ENCODE measurements at places on chromosomes 5 and 9.

- no peak for DNase-seq
These were observed 149.7 kb upstream of the COL5A1 start for GRCh38 chr9:134491856-134492255.

- no peak for DNase-seq
These were observed 242.7 kb downstream of the SYK start for GRCh38 chr9:91044354-91044753.

DNA sequence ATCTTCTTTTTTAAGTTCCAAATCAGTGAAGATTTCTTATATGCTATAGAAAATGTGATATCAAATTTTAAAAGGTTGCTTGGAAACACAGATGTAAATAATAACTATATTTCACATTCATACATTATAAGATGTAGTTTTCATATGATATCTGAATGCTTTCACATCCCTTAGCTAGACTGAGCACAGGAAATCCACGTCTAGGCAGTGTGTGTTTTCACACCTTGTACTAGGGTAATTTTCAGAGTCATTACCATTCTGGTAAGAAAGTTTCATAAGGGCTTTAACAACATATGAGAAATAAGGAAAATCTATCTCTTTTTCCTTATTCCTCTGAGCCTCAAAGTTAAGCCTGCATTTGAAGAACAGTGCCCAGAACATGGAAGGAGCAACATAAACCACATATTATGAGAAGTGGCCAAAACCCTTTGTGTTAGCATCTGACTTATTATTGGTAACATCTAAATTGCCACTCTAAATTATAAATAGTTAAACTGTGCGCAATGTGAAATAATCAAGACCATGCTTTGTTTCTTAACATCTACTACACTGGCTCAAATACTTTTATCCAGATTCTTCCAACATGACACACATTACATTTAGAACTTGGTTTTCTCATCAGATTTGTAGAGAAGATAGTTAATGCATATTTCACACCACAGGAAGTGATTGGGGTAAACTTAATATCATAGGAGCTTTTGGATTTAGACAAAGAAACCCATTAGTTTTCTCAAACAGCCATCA is 113.3 kb downstream of the PPP2R2B start:
- DNase-seq = no peak

GRCh38 chr5:131329286-131329560 is 65.4 kb downstream of the CDC42SE2 start:
- no peak for DNase-seq

DNA sequence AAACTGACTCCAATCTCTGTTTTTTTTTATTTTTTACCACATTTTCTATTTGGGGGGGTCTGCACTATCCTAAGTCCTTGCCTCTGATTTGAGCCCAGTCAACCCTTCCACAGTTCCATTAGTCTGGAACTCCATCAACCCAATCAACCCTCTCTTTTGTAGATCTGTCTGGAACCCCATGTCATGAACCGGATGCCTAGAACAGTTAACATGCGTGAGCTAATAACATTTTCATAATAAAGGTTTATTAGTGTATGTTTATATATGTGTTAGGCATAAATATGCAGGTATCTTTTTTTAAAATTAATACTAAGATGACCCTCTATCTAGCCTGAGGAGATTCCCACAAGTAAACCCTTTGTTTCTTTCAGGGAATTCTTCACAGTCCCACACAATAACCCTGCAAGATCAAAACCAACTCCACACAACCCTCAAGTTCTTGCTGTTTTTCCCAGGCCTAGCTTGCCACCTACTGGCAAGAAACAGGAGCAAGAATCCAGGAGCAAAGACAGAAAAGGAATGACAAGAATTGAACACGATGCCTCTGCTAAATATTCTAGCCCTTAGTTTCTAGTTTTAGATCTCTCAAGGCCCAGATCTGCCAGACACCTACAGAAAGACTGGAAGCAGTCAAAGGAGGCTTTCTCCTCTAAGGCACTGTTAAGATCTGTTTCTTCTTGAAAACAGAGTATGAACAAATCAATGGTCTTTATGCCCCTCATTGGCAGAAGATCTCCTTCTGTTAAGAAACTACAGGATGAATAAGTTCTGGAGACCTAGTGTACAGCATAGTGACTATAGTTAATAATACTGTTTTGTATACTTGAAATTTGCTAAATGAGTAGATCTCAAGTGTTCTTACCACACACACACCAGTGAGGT is 100.4 kb downstream of the TRIM36 start:
- peak; percentile 22 for DNase-seq

- DNase-seq = no peak
These were observed 121.8 kb upstream of the SPIN1 start for GRCh38 chr9:88266416-88266815.

GRCh38 chr9:22401671-22402070 is 45.0 kb upstream of the DMRTA1 start:
- no peak for DNase-seq

GRCh38 chr5:100706776-100707175 is 171.6 kb downstream of the FAM174A start:
- DNase-seq = no peak

- DNase-seq = no peak
These were observed 85.8 kb downstream of the CYFIP2 start for GRCh38 chr5:157351802-157352092.

- no peak for DNase-seq
These were observed 242.2 kb upstream of the TNC start for GRCh38 chr9:115360122-115360521.

- no peak for DNase-seq
These were observed 193.6 kb downstream of the SREK1 start for GRCh38 chr5:66337626-66338226.

- no peak for DNase-seq
These were observed 17.6 kb downstream of the DMXL1 start for GRCh38 chr5:119088438-119088837.

GRCh38 chr9:86091477-86091876 is 7.9 kb downstream of the GOLM1 start:
- no peak for DNase-seq

- DNase-seq = no peak
These were observed 28.9 kb downstream of the RASEF start for GRCh38 chr9:83034026-83034425.

DNA sequence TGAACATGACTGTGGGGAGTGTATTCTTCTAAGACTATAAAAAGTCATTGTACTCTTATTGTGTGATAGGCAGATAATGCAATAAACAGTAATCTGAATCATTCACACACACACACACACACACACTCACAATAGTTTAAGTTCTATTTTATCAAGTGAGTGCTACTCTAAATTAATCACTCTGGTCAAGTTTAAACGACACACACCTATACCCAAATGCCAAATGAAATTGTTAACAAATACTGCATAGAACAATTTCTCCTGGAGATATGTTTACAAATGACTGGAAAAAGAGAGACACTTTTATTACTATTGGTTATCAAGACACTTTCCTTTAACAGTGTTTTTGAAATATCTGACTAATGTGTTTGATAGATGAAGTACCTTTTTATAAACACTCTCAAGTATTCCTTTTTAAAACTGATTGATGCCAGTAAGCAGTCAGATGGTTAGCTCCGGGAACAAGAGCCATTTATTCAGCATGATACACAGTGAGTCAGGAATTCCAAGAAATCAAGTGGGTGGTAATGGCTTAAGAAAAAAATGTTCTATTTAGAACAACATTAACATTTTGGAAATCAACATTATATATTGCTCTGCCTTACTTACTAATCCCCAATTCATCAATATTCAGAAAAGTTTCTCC is 521.6 kb upstream of the ST8SIA4 start:
- no peak for DNase-seq

DNA sequence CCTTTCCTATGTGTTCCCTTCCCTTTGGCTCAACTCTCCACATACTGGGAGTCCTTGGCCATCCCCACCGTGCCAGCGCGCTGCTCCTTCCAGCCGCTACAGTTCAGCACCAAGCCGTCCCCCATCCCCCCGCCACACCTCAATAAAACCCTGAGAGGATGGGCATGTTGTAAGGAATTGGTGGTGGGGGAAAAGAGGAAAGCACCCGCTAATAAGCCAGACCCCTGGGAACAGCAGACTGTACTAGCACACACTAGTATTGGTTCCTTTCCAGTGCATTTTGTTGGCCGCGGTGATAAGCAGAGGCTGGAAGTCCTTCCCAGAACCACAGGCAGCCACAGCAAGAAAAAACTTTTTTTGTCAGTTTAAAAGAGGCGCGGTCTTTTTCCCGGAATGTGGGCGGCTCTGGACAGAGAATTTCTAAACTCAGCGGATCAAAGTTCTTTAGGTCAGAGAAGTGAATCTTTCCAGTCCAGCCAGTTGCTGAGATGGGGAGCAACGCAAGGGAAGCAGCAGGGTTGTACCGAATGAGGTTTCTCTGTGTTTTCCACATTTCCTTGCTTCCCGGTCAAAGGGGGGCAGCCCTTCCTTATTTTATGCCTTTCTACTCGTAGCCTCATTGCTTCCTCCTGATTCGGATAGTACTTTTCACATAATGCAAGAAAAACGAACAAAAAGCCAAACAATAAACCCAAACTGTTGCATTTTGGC is 2.1 kb downstream of the CHSY3 start:
- DNase-seq = no peak

GRCh38 chr5:174378121-174378874 is 332.8 kb downstream of the NSG2 start:
- DNase-seq = no peak

DNA sequence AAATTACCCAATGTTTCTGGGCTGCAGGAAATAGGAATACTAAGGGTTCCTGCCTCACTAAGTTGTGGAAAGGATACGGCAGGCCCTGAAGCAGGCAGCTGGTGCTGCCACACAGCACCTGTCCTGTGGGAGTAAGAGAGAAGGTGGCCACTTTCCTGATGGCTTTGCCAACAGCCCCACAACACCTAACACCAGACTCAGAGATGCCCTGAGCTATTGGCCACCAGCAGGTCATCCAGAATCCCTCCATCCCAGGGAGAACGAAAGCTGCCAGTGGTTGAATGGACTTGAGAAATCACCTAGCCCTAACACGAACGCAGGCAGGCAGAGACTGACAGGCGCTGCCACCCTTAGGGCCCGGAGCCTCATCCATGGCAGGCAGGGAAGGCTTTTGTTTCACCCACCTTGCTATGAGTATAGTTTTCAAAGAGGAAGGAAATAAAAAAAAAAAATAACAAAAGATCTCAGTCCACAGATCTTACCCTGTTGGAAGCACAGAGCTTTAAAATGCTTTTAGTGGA is 82.2 kb downstream of the DCP2 start:
- DNase-seq = no peak

DNA sequence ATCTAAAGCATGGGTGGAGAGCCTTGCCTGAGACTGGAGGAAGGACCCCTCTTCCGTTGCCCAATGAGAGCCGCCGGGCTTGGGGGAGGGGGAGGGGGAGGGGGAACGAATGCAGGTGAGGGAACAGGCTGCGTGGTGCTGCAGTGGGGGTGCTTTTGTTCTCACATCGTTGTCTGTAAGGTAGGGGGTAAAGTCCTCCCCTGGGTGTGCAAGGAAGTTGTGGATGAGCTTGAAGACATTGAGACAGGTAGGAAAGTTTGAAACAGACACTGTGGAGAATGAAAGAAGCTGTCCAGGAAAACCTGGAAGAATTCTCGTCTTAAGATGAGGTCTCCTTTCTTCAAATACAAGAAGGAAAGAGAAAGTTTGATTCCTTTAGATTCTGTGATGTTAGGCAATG is 94.1 kb upstream of the LIFR start:
- DNase-seq = no peak

- no peak for DNase-seq
These were observed 45.7 kb downstream of the STOM start for GRCh38 chr9:121324316-121324715.

Data from activated CD4-positive, alpha-beta T cell treated with anti-CD3 and anti-CD28 coated beads for 48 hours (primary cell).